Smooth muscle cell of the pulmonary artery (primary cell): ENCODE measurements at places on chromosomes 7 and 10. TPM values are rescaled to one million over a fixed set of nuclear protein-coding genes. Genes with fewer than 3 reads are reported as not detected.

The FRMD4A gene
- 96.6 and 114 TPM in 2 replicates for total RNA-seq

The CASP7 gene
- 19.8 and 27.6 TPM in 2 replicates for total RNA-seq

The EPHA1 gene
- total RNA-seq, result not detected in 2 replicates

The TRUB1 gene
- total RNA-seq, result 21.7 and 24.3 TPM in 2 replicates

The HOXA5 gene
- total RNA-seq, result 1.2 and 5.1 TPM in 2 replicates

The BMPER gene
- total RNA-seq, result 18.8 and 40.1 TPM in 2 replicates

The RTKN2 gene
- total RNA-seq, result 2.9 and 3.3 TPM in 2 replicates

The GIMAP2 gene
- total RNA-seq, result 0.43 and 1.7 TPM in 2 replicates

The PRPS1L1 gene
- not detected in 2 replicates for total RNA-seq

The OPN1SW gene
- not detected in 2 replicates for total RNA-seq

The EXOC4 gene
- 132 and 151 TPM in 2 replicates for total RNA-seq

The UPK3B gene
- total RNA-seq, result 0.39 and 0.46 TPM in 2 replicates

The ODAD2 gene
- 0.26 and 1.3 TPM in 2 replicates for total RNA-seq

The ELFN1 gene
- 0.07 TPM in 1 of 2 replicates, not detected in the other for total RNA-seq

The ZNF655 gene
- 52.6 and 62.3 TPM in 2 replicates for total RNA-seq

The PDK4 gene
- 0.30 and 3.6 TPM in 2 replicates for total RNA-seq

The TFEC gene
- 0.07 and 0.13 TPM in 2 replicates for total RNA-seq

The DYNC1I1 gene
- total RNA-seq, result 1.0 and 1.5 TPM in 2 replicates

The ARHGAP22 gene
- total RNA-seq, result 85.4 and 107 TPM in 2 replicates

The LRRTM3 gene
- not detected in 2 replicates for total RNA-seq

The VIPR2 gene
- 0.07 TPM in 1 of 2 replicates, not detected in the other for total RNA-seq

The RBM20 gene
- total RNA-seq, result 2.4 and 5.1 TPM in 2 replicates

The HIP1 gene
- 14.5 and 17.5 TPM in 2 replicates for total RNA-seq

The TAS2R3 gene
- total RNA-seq, result 2.0 and 2.4 TPM in 2 replicates

The STEAP1B gene
- total RNA-seq, result 13.3 and 23.4 TPM in 2 replicates

The TFR2 gene
- total RNA-seq, result 1.9 and 2.2 TPM in 2 replicates

The DRGX gene
- not detected in 2 replicates for total RNA-seq

The TBC1D12 gene
- total RNA-seq, result 9.8 and 15.5 TPM in 2 replicates

The C7orf57 gene
- total RNA-seq, result not detected in 2 replicates

The FAM237B gene
- not detected in 2 replicates for total RNA-seq

The TAS2R41 gene
- total RNA-seq, result not detected in 2 replicates

The ELAPOR2 gene
- 2.3 and 16.2 TPM in 2 replicates for total RNA-seq

The MYH16 gene
- not detected in 2 replicates for total RNA-seq

The MOGAT3 gene
- total RNA-seq, result not detected in 2 replicates

The ELOVL3 gene
- total RNA-seq, result 0.13 and 0.20 TPM in 2 replicates

The CAMK2G gene
- total RNA-seq, result 35.3 and 36.7 TPM in 2 replicates

The PLAC9 gene
- 8.0 and 18.2 TPM in 2 replicates for total RNA-seq

The KCNH2 gene
- 0.13 and 0.79 TPM in 2 replicates for total RNA-seq

The ZMYND11 gene
- total RNA-seq, result 63.8 and 69.1 TPM in 2 replicates

The KIAA1549 gene
- total RNA-seq, result 0.85 and 1.6 TPM in 2 replicates

The TCAF1 gene
- total RNA-seq, result 75.3 and 99.4 TPM in 2 replicates

The NEURL1 gene
- total RNA-seq, result under 0.01 and 0.63 TPM in 2 replicates

The CLDN3 gene
- total RNA-seq, result not detected in 2 replicates

The SP8 gene
- total RNA-seq, result not detected in 2 replicates

The IRF5 gene
- 0.13 TPM in 2 replicates for total RNA-seq

The NUTM2A gene
- 0.46 and 0.56 TPM in 2 replicates for total RNA-seq

The ERVW-1 gene
- not detected in 2 replicates for total RNA-seq

The SPDYE16 gene
- not detected in 2 replicates for total RNA-seq

The TMEM213 gene
- not detected in 2 replicates for total RNA-seq

The THSD7A gene
- total RNA-seq, result 0.13 and 0.17 TPM in 2 replicates

The PITX3 gene
- 0.13 and 0.23 TPM in 2 replicates for total RNA-seq
